Suppressor macrophage treated with lipopolysaccharide for 4 hours (primary cell): ENCODE measurements at places on chromosomes 16 and 17.

GRCh38 chr17:66511135-66511534, 208.7 kb downstream of the PRKCA start:
- DNase-seq, result no peak

DNA sequence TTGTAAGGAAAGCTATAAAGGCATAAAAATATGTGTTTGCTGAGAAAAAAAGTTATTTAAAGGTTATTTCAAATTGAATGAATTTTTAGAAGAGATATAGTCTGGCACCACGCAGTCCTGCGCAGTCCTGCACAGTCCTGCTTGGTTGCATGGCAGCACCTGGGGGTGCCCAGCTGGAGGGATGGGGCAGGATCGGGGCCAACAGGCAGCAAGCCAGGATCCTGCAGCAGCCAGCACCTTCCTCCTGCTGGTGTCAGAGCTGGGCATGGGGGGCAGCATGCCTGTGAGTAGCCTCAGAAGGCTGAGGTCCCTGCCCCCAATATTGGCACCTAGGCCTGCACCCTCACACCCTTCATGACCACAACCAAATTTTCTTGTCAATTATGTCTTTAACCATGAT, 46.0 kb downstream of the GLG1 start:
- DNase-seq, result no peak

- DNase-seq, result peak; percentile 47
Observed at GRCh38 chr17:40312131-40312731, 3.3 kb downstream of the RARA start.

- no peak for DNase-seq
Observed at GRCh38 chr17:2975469-2975958, 87.9 kb downstream of the OR1D5 start.

DNA sequence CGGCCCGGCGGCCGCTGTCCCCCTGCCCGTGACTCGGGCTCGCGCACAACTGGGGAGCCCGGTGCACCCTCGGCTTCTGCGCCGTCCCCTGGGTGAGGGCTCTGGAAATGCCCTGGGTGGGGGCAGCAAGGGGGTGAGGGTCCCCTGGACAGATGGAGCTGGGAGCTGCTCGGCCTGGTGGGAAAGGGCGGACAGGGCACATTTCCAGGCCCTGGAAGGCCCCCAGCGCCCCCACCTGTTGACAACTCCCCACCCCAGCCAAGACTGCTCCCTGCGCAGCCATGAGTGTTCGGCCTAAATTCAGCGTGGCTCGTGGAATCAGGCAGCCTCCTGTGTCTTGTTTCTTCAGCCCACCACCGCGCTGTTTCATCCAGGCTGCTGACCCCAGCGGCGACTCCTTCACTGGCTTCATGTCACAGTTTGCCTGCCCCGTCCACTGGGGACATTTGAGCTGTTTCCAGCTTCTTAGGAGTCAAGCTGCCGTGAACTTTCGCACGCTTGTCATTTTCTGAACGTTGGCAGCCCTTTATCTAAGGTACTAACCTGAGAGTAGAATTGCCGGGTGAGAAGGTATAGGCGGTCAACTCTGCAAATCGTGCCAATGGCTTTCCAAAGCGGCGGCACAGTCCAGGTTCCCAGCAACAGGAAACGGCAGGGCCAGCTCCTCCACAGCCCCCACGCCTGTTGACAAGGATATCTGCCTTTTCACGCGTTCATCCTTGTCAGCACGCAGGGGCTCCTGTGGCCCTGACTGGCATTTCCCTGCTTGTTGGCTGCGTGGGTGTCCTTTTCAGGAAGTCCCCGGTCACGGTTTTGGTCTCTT, 895 bp downstream of the UTS2R start:
- DNase-seq, result peak; percentile 77

DNA sequence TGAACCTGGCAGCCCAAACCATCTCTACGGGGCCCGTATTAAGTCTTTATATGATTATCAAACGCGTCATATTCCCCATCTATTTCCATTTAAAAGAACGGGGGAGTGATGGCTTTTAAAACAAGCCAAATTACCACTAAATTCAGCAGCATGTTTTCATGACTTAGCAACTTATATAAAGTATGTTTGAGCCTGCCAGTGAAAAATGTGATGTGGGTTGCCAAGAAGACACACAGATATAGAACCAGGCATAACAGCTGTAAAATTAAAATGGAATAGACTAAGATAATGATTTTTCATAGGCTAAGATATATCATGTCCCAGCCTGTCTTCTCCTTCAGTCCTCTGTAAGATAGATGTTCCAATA, 44.8 kb upstream of the HSBP1 start:
- DNase-seq, result no peak

GRCh38 chr16:72840631-72841381, 207.1 kb downstream of the ZFHX3 start:
- DNase-seq, result peak; percentile 67

GRCh38 chr16:11449716-11450115, 104.5 kb downstream of the RMI2 start:
- peak; percentile 11 for DNase-seq

GRCh38 chr17:77542551-77543490, 402.1 kb downstream of the SEC14L1 start:
- DNase-seq, result peak; percentile 85

DNA sequence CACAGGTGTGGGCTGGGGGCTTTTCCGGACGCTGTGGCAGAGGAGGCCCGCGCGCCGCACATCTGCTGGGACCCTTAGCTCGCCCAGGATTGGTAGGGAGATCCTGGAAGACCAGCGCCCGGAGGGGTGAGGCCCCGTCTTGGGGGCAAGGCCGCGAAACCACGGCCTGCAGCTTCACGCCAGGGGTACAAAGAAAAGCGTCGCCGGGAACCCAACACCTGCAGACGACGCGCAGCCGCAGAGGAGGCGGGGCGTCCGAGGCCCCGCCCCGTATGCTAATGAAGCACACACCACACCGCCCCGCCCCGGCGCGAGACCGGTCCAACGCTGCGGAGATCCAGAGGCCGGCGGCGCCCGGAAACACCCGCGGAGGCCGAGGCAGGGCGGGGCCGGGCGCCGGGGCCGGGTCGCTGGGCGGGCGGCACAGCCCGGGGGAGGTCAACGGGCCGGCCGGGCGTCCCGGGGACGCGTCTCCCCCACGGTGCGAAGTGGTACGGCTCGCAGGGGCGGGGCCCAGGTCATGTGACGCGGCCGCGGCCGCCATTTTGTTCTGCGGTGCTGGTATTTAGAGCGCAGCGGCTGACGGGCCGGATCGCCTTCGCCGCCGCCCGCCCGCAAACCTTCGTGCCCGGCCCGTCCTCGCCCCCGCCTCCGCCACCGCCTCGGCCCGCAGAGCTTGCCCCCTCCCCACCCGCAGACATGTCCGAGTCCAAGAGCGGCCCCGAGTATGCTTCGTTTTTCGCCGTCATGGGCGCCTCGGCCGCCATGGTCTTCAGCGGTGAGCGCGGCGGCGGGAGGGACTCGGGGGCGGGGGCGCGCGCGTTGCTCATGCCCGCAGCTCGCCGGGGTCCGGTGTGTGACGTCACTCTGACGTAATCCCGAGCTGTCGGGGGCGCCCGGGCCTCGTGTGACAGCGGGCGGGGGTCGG, at the start of gene ATP6V0C:
Gene ATP6V0C (plus strand): TSS at position 548 of the 928 bp plus-strand sequence. CDS start 152 bp downstream, at position 700.
- DNase-seq, result peak; percentile 92

- DNase-seq, result no peak
Observed at GRCh38 chr17:17320911-17321220, 17.7 kb downstream of the NT5M start.

DNA sequence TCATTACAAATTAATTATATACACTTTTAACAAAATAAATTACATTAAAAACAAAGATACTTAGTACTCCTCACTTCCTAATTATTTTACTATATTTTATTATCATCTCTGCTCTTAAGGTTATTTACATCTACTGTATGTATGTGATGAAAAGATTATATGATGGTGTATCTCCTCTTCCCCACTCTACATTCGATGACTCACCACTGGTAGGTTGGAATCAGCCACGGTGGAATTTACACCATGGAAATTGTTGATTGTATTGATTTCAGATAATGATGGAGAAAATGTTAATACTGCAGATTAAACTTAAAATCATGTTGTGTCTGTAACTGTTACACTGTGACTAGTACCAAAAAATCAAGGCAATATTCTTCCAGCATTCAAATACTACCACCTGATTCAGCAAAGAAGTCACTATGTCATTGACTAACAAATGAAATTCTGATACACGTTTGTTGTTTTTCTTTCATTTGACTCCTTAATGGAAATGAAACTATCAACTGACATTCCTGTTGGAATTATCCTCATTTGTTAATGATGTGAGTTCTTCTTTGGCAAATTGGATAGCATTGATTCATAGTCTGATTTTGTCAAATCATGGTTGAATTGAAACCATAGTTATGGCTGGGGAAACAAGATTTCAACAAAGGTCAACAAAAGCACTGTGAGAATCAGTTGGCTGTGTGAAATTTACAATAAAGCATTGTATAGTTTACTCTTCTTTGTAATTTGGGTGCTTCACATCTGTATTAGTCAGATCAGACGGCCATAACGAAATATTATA, 69.0 kb upstream of the NLK start:
- no peak for DNase-seq

DNA sequence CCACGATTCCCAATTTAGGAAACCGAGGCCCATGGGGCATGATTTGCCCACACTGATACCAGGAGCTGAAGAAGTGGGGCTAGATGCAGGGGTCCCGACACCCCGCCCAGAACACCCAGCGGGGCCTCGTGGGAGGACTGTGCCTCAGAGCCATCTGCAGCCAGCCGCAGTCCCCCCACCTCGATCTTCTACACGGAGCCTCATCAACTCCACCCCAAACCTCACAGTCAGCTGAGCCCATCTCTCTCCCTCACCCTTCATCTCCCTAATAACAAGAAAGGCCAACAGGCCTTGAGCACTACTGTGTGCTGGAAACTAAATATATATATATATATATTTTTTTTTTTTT, 4.2 kb downstream of the ITGAE start:
- no peak for DNase-seq

DNA sequence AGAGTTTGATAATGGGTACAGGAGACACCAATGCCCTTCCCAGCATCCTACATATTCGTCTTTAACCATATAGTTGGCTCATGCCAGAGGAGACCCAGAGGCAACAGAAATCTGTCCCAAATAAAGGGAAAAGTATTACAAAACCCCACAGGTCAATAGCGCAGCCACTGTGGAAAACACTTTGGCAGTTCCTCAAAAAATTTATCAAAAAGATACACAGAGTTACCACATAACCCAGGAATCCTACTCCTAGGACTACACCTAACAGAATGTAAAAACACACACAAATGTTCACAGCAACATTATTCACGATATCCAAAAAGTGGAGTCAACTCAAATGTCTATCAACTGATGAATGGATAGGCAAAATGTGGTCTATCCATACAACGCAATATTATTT, 135.8 kb downstream of the CEP112 start:
- DNase-seq, result no peak

- DNase-seq, result no peak
Observed at GRCh38 chr17:44039829-44040635, 25.3 kb upstream of the TMEM101 start.

- no peak for DNase-seq
Observed at GRCh38 chr16:4788489-4788889, 344 bp upstream of the SEPTIN12 start.

DNA sequence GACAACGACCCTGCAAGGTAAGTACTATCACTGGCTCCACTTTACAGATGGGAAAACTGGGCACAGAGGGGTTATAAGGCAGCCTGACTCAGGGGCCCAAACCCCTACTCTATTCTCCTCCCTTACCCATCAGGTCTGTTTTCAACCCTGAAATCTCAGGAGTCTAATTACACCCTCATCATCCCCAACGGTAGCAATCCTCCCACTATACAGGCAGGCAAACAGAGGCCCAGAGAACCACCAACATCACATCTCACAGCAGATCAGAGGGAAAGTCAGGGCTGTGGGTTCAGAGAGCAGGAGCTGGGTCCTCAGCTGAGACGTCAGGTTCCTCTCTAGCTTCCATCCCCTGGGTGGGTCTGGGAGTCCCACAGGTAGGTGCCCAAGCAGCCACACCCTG, 16.5 kb downstream of the JUP start:
- DNase-seq, result no peak
